ENCODE measurements at places on chromosomes 2 and 18. TPM values are rescaled to one million over a fixed set of nuclear protein-coding genes. Genes with fewer than 3 reads are reported as not detected.

Gene TUBA4B
- not detected for polyA plus RNA-seq

DNA sequence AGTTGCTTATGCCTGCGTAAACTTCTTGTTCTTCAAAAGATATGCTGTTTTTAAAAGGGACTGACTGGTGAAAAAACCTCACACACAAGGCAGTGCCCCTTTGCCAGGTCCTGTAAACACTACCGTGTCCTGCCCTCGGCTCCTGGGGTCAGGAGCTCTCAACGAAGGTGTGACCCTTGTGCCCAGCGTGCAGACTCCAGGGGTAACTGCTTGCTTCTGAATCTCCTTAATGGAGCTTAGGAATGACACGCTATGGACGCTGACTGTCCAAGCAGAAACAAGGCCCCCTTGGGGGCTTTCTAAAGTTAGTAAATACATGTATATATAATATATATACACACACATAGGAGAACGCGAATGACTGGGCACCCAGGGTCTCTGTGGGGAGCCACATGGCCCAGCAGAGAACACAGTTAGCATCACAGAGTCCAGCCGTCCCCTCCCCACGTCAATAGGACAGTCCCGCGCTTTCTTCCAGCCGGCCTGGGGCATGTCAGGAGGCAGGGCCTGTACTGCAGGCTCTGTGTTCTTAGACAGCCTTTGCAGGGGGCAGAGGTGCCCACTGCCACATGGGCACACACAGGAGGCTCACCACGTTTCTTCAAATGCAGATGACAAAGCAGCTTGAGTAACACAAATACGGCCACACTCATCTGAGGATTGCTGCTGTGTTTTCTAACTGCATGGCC lies 96.1 kb downstream of the HDAC4 start:
- no peaks in the 10 kb centered on the region for H3K36me3 ChIP-seq
- no peaks in the 10 kb centered on the region for H3K27me3 ChIP-seq
- peak; percentile 78 for DNase-seq
- H3K4me3 ChIP-seq = peak overlapping the region; percentile 54
- H3K27ac ChIP-seq = peak overlapping the region; percentile 96
- H3K4me1 ChIP-seq = no peaks in the 10 kb centered on the region

GRCh38 chr2:129717560-129718130 lies 261.8 kb upstream of the RAB6C start:
- no peaks in the 10 kb centered on the region for H3K36me3 ChIP-seq
- H3K4me1 ChIP-seq = no peaks in the 10 kb centered on the region
- no peak for DNase-seq
- no peaks in the 10 kb centered on the region for H3K27me3 ChIP-seq
- no peak overlapping the region for H3K4me3 ChIP-seq

- H3K4me1 ChIP-seq = no peaks in the 10 kb centered on the region
- no peaks in the 10 kb centered on the region for H3K36me3 ChIP-seq
- no peak overlapping the region for H3K27ac ChIP-seq
- no peak overlapping the region for H3K4me3 ChIP-seq
Measured at GRCh38 chr18:26181343-26181826, 44.9 kb upstream of the TAF4B start.

DNA sequence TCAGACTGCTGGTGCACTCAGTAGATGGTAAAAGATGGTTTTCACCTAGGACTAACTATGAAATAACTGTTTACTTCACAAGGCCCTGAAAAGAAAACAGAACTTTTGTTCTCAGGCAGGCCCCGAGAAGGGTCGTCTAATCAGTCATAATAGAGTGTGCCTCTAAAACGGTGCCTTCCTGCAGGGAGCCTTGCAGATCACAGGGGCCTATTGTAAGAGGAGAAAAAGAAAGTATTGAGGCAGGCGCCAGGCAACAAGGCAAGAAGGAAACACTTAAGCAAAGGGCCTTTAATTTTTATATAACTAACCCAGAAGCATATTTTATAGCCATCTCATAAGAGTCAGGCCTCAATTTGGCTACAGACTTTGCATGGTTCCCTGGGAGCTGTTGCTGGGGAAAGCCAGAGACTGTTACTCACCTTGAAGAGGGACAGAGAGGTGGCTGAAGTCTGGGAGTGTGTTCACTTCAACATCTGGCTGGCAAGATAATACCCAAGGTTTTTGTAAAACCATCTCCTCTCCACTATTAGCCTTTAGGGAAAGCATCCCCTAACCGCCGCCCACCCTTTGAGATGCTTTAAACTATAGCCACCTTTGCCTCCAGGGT lies 117.1 kb downstream of the PRPF40A start:
- no peak overlapping the region for H3K4me3 ChIP-seq
- H3K36me3 ChIP-seq = no peaks in the 10 kb centered on the region
- no peaks in the 10 kb centered on the region for H3K4me1 ChIP-seq
- H3K27me3 ChIP-seq = no peaks in the 10 kb centered on the region
- DNase-seq = no peak
- H3K27ac ChIP-seq = no peak overlapping the region

DNA sequence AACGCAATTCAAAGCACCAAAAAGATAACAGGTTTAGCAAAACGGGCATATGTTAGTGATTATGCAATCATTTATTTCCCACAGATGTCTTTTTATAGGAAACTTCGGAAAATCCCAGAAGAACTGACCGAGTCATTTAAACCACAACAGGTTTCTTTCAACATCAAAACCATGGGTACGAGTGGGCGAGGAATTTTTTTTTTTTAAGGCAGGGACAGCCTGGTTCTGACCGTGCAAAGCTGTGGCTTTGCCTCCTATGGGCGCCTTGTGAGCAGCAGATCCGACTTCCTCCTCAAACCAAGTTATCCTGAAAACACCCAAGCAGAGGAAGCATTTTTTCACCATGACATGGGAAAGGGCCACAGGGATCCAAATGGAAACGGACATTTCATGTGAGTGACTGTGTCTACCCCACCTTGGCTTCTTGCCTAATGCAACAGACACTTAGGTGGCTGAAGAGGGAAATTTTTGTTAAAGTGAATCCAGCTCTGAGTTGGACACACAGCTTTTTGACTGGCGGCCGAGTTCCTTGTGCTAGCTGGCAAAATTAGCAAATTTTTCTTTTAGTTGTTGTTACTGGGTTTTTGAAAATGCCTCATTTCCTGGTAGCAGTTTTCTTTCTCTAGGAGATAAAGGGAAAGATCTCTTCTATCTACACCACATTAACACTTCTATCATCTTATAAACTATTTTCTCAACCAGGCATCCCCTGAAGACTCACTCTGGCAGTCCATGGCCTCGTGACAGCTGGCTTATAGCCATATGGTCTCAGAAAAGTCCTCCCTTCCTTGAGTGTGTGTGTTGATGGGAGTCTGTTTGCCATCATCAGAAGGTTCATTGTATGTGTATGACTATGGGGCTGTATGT lies 487.4 kb upstream of the ZEB2 start:
- no peak overlapping the region for H3K27ac ChIP-seq
- no peaks in the 10 kb centered on the region for H3K36me3 ChIP-seq
- H3K4me3 ChIP-seq = no peak overlapping the region
- no peak for DNase-seq
- no peaks in the 10 kb centered on the region for H3K27me3 ChIP-seq

Gene IRS1
- 2.3 TPM for polyA plus RNA-seq

Gene DYTN
- not detected for polyA plus RNA-seq

DNA sequence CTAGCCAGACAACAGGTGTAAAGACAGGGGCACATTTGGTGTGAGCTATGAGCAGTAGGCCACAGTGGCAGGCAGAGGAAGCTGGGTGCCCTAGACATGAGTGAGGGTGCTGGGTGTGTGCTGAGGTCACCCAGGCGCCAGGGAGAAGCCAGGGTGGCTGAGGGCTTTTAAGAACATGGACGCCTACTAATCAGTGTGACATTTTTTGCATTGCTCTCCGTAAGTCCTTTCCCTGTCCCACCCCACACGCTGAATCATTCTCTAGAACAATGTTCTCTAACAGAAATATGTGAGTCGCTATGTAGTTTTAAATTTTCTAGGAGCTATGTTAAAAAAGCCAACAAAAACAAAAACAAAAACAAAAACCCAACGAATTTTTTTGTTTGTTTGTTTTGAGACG lies 204.5 kb upstream of the REV1 start:
- H3K27ac ChIP-seq = no peak overlapping the region
- H3K4me1 ChIP-seq = no peaks in the 10 kb centered on the region
- DNase-seq = no peak
- no peaks in the 10 kb centered on the region for H3K27me3 ChIP-seq
- H3K4me3 ChIP-seq = no peak overlapping the region
- H3K36me3 ChIP-seq = no peaks in the 10 kb centered on the region

Gene IL18R1
- polyA plus RNA-seq = 3.9 TPM

Gene SIX3
- not detected for polyA plus RNA-seq

Gene COL4A4
- not detected for polyA plus RNA-seq

GRCh38 chr2:236177967-236178889 lies 10.0 kb upstream of the GBX2 start:
- peak; percentile 74 for DNase-seq
- H3K4me3 ChIP-seq = peak overlapping the region; percentile 32
- peaks cover 32% of the 10 kb centered on the region for H3K4me1 ChIP-seq
- H3K36me3 ChIP-seq = no peaks in the 10 kb centered on the region
- H3K27ac ChIP-seq = no peak overlapping the region
- H3K27me3 ChIP-seq = peaks cover 91% of the 10 kb centered on the region

DNA sequence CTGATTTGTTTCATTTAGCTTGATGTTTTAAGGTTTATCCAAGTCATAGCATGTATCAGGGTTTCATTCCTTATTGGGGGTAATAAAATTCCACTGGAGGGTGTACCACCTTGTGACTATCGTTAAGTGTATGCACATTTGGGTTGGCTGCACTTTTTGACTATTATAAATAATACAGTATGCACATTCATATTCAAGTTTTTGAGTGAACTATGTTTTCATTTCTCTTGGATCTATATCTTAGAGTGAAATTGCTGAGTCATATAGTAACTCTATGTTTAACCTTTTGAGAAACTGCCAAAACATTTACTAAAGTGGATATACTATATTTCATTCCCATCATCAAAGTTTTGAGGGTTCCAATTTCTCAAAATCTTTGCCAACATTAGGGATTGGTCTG lies 952.7 kb downstream of the TDRD15 start:
- H3K27me3 ChIP-seq = no peaks in the 10 kb centered on the region
- H3K27ac ChIP-seq = no peak overlapping the region
- no peaks in the 10 kb centered on the region for H3K4me1 ChIP-seq
- H3K4me3 ChIP-seq = no peak overlapping the region
- no peaks in the 10 kb centered on the region for H3K36me3 ChIP-seq

- H3K27me3 ChIP-seq = no peaks in the 10 kb centered on the region
- H3K4me3 ChIP-seq = no peak overlapping the region
- no peaks in the 10 kb centered on the region for H3K4me1 ChIP-seq
- H3K36me3 ChIP-seq = no peaks in the 10 kb centered on the region
- no peak overlapping the region for H3K27ac ChIP-seq
- DNase-seq = no peak
Measured at GRCh38 chr2:227881866-227882517, 10.6 kb downstream of the DAW1 start.

DNA sequence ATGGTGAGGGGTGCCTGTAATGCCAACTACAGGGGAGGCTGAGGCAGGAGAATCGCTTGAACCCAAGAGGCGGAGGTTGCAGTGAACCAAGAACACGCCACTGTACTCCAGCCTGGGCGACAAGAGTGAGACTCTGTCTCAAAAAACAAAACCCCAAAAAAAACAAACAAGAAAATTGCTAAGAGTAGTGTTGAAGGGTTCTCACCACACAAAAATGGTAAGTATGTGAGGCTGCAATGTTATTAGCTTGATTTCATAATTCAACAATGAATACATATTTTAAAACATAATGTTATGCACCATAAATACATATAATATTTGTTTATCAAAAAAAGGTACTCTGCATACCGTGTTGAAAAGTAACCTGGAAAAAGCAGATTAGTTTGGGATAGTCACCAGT lies 45.8 kb downstream of the PSMG2 start:
- DNase-seq = no peak
- no peak overlapping the region for H3K4me3 ChIP-seq
- no peaks in the 10 kb centered on the region for H3K4me1 ChIP-seq
- no peak overlapping the region for H3K27ac ChIP-seq
- H3K27me3 ChIP-seq = no peaks in the 10 kb centered on the region

DNA sequence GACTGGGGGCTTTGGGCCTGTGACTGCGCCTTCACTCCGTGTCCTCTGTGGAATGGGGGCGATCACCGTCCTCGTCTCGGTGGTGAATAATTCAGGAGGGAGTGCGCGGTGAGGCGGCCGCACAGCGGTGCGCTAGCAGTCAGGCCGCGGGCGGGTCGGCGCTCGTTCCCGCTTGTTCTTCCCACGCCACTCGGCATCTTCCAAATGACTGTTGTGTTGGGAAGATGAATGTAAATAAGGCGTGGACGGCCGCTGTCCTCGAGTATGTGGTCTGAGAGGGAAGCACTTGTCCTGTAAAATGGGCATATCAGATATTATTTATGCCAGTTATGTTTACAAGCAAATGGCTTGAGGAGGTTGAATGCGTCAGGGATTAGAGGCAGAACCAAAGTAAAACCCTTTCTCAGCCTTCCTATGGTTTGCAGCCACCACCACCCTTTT lies 608 bp upstream of the VPS4B start:
- peaks cover 14% of the 10 kb centered on the region for H3K4me1 ChIP-seq
- no peaks in the 10 kb centered on the region for H3K27me3 ChIP-seq
- DNase-seq = no peak

DNA sequence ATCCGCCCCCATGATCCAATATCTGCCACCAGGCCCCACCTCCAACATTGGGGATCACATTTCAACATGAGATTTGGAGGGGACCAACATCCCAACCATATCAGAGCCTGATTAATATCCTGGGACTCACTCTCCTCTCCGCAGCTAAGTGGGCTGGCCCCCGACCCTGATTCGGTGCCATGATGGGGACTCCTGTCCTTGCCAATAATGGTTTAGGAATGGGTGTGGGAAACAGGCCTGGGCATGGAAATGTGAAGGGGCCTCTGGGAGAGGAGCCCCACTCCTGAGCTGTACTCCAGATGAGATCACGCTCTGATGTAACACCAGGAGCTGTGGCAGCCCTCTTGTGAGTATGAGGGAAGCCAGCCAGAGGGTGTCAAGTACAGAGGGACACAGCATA lies 77.3 kb upstream of the SMAD7 start:
- H3K27me3 ChIP-seq = no peaks in the 10 kb centered on the region
- no peaks in the 10 kb centered on the region for H3K4me1 ChIP-seq
- H3K36me3 ChIP-seq = no peaks in the 10 kb centered on the region
- H3K27ac ChIP-seq = no peak overlapping the region

DNA sequence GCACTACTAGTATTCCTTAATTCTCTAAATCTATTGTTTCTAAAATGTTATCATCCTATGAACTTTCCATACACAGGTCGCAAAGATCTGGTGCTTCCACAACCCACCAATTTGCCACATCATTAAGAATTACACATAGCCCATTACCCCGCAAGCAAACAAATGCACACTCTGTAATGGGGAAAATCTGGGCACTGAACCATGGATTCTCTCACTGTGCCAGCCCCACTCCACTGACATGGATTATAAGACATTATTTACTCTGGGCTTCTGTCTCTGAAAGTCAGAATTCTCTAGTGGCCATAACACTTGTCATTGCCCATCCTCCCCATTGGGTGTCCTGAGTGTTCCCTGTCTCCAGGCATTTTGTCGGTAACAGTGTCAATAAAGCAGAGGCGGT lies 537.1 kb downstream of the EPHA4 start:
- no peaks in the 10 kb centered on the region for H3K27me3 ChIP-seq
- H3K4me3 ChIP-seq = no peak overlapping the region
- H3K36me3 ChIP-seq = no peaks in the 10 kb centered on the region
- no peak overlapping the region for H3K27ac ChIP-seq

- no peak for DNase-seq
- H3K36me3 ChIP-seq = no peaks in the 10 kb centered on the region
- no peak overlapping the region for H3K27ac ChIP-seq
- no peaks in the 10 kb centered on the region for H3K27me3 ChIP-seq
Measured at GRCh38 chr18:61322265-61322873, 10.9 kb upstream of the CDH20 start.

Data from sigmoid colon (tissue), 7 donors.